NCI-H1105 treated with DMSO at 0.1 percent for 48 hours (cell line): ENCODE measurements at places on chromosomes 12 and 14.

- DNase-seq = no peak
Measured at GRCh38 chr12:89514751-89515150, 9.8 kb downstream of the GALNT4 start.

DNA sequence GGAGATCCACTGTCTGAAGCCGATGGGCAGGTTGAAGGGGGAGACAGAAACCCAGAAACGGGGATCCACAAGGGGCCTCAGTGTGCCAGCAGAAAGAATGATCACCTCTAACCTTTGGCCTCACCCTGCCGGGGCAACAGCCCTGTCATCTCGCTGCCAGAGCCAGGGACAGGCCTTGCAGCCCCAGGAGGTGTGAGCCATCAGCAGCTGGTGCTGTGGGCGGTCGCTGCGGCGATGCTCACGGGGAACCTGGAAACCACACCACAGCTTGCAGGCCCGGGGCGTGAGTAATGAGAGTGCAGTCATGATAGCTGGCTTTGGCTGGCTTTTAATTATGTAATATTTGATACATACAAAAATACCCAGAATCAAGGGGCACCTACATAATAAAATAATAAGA lies 4.7 kb upstream of the TTC7B start:
- DNase-seq = no peak

DNA sequence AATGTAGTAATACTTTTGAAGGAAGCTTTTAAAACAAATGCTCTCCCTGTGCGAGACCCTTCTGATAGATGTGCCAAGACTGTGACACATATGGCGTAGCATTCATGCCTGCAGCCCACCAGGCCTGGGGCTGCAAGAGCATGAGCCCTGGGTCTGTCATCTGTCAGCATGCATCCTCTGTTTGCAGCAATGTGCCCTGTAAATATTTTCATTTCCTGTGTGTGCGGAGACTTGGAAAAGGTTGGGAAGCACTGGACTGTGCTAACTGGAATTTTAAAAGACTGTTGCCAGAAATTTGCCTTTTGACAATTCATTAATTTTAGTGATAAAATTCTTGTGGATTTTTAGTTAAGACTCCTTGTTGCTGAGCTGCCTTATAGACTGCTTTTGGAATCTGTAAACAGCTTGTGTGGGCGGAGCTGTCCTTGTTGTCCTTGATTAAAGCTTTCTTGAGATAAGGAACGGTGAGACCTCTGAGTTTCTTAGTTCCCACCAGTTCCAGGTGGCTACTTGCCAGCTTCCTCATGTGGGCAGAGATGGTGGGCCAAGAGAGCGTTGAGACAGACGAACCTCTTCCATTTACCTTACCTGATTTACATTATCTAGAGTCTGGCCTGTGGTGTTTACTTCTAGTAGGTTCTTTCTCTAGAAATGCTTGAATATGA lies 23.4 kb downstream of the MARK3 start:
- no peak for DNase-seq

GRCh38 chr12:131311764-131312163 lies 358.1 kb downstream of the ADGRD1 start:
- DNase-seq = no peak
